ENCODE measurements at places on chromosomes 1 and 21.

DNA sequence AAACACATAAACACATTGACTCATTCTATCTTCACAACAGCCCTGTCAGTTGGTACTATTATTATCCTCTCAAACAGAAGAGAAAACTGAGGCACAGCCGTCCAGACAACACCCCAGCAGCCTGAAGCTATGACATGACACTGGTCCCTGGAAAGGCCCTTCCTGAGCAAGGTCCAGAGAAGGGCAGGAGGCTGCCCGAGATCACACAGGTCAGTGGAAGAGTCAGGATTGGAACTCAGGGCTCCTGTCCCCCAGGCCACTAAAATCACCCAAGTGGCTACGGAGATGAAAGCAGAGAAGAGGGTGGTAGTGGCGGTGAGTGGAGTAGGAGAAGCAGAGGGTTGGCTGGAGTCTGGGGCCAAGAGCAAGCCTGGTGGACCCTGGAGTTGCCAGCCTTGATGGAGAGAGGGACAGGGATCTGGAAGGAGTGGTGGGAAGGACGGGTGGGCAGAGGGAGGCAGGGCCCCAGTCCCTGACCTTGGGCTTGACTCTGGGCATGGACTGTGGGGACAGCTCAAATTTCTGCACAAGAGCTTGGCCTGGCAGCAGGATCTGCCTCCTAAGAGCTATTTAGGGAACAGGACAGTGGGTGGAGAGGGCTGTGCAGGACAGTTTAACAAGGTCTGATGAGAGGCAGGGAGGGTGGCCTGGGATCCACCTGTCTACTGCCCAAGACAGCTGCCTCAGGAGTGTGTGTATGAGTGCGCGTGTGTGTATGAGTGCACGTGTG, 15.8 kb downstream of the MYOM3 start:
- DNase-seq: no peak

- DNase-seq: no peak
Observed at GRCh38 chr1:33762962-33763361, 100.9 kb upstream of the HMGB4 start.

DNA sequence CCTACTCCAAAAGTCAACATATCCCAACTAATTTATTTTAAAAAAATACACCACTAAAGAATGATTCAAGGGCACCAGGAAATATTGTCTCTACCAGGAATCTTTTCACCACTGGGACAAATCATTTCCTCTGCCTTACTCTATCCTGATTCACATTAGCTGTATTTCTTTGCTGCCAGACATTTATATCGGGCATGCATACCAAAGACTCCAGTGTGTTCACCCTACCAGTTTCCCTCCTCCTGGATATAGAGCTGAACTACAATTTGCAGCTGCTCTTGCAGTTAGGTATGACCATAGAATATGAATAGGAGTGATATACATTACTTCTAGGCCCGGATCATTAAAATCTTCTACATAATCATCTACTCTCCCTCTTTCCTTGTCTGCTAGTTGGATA, 7.6 kb downstream of the KCNJ6 start:
- no peak for DNase-seq

DNA sequence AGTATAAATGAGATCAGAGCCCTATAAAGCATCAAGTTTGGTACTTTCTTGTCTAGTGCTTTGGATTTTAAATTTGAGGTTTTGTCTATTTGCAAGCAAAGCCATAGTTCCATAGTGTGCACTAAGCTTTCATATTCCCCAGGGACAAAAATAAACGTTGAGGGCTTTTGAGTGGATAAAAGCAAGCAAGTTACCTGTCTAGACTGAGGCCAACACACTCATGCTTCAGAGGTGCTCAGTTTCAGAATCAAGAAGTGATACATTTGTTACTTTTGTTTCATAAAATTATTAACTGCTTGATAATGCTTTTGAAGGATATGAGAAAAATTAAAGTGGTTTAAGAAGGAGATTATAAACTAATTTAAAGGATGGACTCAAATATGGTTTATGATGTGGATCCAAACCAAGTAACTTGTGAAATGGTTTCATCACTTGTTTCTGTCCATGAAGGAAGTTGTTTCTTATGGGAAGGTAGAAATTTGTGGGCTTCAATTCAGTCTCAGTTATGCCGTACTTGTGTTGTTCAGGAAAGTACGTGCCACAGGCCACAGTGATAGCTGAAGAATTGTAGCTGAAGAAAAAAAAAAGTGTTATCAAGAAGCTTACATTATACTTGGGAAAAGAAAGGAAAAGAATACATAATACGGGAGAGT, 71.2 kb downstream of the CHRM3 start:
- no peak for DNase-seq

- no peak for DNase-seq
Observed at GRCh38 chr1:91078859-91079258, 57.0 kb upstream of the ZNF644 start.

GRCh38 chr1:115082949-115083348, 6.4 kb downstream of the TSPAN2 start:
- DNase-seq: no peak
